ENCODE measurements at places on chromosomes 4 and X. TPM values are rescaled to one million over a fixed set of nuclear protein-coding genes. Genes with fewer than 3 reads are reported as not detected.
A peak's percentile ranks its signal among the peaks of the same experiment; 100 is the strongest.

VBP1 gene
- 30.7 TPM for total RNA-seq

HMGB2 gene
- 85.0 TPM for total RNA-seq

- ATAC-seq: peak; percentile 42
Measured at GRCh38 chr4:83114576-83114975, at the start of gene PLAC8. PLAC8 (minus strand) TSS chr4:83114729; CDS start chr4:83107921, 6,808 bp downstream.

DNA sequence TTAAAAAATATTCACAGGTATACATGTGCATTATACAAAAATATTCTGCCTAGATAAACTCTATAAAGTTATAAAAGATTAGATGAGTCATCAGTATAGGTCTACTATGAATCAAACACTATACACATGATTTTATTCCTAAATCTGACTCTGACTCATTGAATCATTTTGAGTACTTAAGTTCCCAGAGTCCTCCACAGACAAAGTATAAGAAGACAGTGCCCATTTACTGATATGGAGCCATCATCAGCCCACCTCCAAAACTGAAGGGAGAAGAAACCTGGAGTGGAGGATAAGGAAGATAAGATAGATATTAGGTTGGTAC, 28.7 kb upstream of the ANTXR2 start:
- ATAC-seq: no peak

DNA sequence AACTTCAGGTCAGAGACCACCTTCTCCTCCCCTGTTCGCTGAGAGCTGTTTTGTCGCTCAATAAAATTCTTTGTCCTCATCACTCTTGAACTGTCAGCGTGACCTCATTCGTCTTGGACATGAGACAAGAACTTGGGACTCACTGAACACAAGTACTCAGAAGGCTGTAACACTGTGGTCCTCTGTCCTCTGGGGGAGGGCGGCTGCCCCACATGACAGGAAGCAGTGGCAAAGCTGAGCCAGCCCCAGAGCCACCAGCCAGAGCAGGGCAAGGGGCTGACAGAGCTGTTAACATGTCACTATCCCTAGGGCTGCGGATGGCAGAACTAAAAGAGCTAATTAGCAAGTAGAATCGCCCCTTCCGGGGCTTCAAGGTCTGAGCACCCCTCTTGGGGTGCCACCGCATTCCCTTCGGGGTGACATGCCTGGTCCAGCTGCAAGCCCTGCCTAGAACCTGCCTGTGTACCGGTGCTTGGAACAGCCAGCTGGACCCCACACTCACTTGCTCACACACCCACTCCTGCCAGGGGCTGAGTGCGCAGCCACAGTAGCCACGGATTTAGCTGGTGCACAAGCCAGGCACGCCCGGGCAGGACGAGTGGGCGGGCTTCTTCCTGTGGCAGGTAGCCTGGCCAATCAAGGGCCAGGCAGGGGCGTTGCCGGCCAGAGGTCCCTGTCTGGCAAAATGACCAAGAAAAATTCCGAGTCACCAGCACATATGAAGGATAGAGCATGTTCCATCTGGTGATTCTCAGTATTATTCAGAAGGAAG, 648.6 kb upstream of the AGA start:
- ATAC-seq: no peak

FAM184B gene
- total RNA-seq: 0.16 TPM

DAPP1 gene
- total RNA-seq: 54.7 TPM

GPRASP2 gene
- total RNA-seq: 3.1 TPM

DNA sequence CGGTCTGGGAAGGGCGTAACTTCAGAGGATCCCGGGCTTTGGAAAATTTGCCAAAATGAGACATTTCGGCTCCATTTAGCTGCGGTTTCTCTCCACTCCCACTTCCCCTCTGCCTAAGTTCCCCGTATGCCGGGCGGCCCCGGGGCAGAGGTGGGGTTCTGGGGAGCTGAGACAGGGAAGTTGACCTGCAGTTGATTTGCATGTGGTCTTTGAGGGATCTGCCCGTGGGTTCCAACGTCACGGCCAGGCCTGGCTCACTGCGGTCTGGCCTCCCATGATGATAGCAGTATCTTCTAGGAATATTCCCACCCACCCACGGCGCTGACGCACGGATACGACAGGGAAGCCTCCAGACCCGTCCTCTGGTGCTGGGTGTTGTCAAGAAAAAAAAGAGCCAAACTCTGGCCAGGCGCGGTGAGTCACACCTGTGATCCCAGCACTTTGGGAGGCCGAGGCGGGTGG, 27.3 kb upstream of the CRLF2 start:
- peak; percentile 45 for ATAC-seq

GRCh38 chr4:117971403-117971802, 62.9 kb upstream of the NDST3 start:
- ATAC-seq: no peak

DNA sequence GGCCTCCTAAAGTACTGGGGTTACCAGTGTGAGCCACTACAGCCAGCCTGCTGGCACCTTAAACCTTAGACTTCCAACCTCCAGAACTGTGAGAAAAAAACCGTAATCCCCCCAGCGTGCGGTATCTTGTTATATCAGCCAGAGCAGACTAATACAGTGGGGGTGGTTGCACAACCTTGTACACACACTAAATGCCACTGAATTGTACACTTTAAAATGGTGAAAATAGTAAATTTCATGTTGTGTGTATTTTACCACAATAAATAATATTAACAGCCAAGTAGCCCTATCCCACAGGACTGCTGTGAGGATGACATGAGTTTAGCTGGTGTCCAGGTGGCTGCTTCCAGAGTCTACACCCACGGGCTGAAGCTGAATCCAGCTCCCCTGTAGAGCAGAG, 38.8 kb downstream of the ZBTB49 start:
- ATAC-seq: no peak
